ENCODE measurements at places on chromosomes 2 and 18.
A peak's percentile ranks its signal among the peaks of the same experiment; 100 is the strongest.

- no peak for DNase-seq
Observed at GRCh38 chr2:236883819-236884218, 201.9 kb upstream of the COPS8 start.

DNA sequence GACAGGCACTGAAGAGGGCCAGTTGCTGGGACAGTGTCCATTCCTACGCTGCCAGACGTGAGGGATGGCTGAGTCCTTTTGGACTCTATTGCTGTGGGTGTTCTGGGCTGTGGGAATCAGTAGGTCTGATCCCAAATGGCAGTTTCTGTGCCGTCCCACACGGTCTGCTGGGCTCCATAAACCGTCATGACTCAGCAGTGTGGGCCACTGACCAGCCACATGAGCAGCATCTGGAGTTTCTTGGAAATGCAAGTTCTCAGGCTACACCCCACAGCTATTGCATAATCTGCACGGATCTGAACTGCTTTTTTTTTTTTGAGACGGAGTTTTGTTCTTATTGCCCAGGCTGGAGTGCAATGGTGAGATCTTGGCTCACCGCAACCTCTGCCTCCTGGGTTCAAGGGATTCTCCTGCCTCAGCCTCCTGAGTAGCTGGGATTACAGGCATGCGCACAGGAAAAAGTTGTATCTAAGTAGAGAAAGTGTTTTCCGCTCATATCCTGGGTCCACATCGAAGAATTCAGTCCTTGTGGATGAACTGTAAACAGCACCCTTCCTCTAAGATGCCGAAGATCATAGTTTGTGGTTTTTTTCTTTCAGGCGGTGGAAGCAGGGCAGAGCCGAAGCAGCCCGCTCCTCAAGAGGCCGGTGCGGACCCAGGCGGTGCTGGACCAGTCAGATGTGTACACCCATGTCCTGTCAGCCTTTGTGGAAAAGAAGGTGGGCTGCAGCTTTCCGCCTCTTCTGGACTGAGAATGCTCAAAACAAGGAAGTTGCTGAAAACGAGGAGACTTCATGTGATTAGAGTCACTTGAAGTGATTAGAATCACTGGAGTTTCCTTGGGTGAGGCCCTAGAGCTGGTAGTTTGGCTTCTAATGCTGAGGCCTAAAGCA, 25.5 kb downstream of the RMC1 start:
- no peak for DNase-seq

GRCh38 chr2:171579481-171579880, 57.2 kb downstream of the CYBRD1 start:
- no peak for DNase-seq

DNA sequence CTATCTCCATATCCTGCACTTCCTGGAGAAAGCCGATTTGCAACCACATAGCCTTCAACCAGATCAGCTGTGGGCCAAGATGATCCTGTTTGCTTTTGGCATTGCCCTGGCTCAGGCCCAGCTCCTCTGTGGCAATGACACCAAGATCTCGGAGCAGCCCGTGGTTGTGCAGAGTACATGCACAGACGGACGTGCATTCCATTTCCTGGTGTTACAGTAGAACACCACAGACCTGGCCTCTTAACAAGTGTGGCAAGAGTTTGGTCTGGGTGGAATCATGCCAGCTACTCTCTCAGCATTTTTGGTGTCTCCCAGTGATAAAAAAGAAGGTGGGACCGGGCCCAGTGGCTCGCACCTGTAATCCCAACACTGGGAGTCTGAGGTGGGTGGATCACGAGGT, 20.0 kb downstream of the MALT1 start:
- DNase-seq: peak; percentile 58

DNA sequence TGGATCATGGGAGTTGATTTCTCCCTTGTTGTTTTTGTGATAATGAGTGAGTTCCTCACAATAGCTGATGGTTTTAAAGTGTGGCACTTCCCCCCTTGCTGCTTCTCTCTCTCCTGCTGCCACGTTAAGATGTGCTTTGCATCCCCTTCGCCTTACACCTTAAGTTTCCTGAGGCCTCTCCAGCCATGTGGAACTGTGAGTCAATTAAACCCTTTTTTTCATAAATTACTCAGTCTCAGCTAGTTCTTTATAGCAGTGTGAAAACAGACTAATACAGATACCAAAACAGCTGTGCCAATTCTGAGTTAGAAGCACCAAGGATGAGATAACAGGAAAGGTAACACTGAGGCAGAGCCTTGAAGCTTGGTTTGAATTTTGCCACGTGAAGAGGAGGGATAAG, 44.7 kb downstream of the ITSN2 start:
- DNase-seq: no peak

DNA sequence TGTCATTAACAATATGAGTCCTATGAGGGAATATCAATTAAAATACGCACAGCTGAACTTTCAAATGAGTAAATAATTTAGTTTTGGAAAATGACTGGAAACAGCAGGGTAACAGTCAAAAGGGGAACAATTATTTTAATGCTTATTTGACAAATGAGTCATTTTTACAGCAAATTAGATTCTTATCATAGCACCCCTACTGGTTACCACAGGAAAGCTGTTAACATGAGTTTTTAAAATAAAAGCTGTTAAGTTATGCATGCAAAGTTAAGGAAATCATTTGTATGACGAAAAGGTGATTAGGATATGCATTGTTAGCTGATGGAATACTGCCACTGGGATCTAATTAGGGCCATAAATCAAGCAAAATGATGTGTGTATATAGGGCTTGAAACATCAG, 435.1 kb upstream of the MEIS1 start:
- no peak for DNase-seq

All from astrocyte of the hippocampus (primary cell).